Fibroblast of skin of scalp (primary cell): ENCODE measurements at places on chromosomes 2 and 18.

DNA sequence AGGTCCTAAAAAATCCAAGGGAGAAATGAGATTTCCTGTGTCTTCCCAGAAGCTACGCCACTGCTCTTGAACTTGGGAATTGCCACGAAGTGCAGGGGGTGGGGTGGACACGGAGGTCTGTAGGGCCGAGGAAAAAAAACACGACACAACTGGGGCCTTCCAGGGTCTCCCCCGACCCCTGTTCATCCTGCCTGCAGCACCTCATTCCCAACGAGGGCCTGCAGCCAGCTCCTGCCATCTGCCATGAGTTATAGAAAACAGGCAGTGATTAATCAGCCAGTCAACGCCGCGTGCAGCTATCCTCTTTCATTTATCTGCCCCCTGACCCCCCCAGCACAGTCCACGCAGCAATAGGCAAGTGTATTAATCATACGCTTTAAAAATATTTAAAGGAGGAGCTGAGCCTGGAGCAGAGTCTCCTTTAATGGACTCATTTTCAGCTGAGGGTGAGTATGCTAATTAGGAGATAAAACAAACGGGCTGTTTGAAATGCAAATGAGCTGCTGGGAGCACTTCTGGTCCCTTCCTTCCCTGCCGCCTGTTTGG lies 209.9 kb downstream of the TFCP2L1 start:
- DNase-seq, result peak; percentile 98

DNA sequence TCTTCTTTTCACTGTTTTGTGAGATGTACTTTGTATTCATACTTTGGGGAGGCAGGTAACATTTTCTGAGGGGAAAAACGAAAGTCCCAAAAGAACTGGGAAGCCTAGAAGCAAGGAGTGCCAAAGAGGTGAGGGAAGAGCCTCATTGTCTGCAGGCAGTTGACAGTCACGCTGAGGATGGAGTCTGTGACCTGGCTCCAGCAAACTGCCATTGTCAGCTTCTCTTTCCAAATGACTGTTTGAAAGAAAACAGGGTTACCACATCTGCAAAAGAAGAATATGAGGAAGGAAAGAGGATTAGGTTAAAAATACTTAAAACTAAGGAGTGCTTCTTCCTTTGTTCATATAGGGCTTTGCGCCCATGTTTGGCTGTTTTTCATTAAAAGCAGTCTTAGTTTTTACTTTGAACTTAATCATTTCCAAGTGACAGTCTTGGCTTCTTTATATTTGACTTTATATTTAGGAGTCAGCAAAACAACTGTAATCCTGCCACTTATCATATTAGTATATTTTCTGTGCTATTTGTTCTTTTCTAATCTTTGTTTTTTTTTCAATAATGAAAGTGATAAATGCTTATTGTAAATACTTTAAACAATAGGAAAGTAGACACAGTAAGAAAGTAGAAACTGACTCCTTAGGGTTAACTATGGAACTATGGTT lies 35.0 kb downstream of the CERS6 start:
- DNase-seq, result peak; percentile 5

DNA sequence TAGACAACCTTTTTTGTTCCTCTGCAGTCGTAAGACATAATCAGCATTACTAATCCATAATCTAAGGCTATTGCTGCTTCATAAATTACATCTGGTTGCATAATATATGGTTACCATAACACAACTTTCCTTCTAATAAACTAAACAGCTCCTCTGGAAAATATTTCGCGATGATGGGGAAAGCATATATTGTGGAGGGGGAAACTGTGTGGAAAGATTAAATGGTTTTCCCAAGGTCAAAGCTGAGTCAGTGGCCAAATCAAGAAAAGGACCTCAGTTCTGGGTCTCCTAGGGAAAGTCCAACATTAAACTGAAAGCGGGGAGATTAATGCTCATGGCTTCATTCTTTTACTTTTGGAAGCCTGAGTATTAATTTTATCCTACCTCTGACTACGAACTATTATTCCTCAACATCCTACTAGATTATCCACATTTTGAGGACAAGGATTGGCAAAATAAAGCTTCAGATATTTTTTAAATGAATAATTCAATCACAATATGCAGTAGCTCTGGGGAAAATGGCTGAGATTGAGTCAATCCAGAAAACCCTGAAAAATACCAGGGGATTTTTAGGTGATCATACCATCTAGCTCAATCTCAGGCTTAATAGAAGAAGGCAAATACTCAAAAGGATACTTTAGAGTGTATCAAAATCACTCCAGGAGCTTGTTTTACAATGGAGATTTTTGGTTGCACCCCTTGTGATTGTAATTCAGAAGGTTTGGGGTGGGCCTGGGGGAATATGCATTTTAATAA lies 33.8 kb upstream of the STK17B start:
- DNase-seq, result no peak

DNA sequence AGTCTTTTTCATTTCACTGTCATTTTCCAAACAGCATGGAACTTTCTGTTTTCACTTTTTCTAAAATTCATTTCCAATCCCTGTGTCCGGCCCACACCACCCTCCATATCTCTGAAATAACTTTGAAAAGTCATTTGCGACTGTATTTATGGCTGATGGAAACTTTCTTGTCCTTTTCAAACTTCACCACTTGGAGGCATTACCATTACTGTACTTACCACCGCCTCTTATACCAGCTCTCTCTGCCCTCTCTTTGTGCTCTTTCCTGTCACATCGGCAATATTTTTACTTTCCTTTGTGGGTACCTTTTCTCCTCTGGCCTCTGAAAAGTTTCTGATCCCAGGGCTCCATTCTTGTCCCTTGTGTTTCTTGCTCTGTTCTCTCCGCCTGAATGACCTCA lies 39.5 kb upstream of the IL1RL1 start:
- no peak for DNase-seq

DNA sequence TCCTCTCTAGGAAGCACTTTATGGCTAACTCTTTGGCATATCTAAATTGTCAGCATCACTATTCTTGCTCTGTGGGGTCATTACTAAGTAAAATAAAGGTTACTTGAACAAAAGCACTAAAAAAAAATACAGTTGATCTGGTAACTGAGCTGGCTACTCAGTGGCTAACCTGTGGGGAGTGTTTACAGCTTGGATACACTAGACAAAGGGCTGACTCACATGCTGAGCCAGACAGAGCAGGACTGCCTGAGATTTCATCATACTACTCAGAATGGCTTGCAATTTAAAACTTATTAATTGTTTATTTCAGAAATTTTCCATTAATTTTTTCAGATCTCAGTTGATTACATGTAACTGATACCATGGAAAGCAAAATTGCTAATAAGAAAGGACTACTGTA lies 1690.4 kb upstream of the SLC39A10 start:
- peak; percentile 87 for DNase-seq

DNA sequence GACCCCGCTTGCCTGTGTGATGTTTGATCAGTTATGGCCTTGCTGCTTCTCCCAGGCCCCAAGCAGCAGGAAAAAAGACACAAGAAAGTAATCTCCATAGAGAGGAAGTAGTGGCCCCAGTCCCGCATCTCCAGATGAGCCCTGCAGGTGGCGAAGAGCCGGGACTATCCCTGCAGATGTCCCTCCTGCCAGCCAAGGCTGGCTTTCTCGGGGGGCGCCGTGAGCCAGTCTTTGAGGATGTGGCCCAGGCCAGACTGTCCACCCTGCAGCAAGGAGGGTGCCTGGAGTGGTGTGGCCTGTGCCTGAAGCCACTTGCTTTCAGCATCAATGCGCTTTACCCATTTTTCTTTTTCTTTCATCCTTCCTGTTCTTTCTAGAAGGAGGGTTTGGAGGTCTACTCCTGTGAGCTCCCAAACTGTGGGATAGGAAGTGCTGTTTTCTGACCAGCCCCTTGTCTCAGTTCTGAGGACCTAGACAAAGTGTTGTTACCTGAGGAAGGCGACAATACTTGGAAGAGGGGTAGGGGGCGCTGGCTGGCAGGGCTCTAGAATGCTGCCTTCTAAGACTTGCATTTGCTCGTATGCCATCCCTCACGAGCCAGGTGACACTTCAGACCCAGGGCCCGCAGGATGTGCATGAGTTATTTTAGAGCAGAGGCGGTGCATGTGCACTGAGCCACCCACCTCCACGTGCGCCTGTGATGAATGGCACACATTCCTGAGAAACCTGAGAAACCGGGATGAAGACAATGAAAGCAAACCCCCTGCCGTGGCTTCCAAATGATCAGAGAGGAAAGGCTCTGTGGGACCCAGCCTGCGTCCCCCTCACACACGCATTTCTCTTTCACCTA lies 255.8 kb downstream of the FBXO15 start:
- DNase-seq, result no peak

GRCh38 chr18:49072524-49072934 lies 121.8 kb upstream of the SMAD7 start:
- DNase-seq, result no peak

- DNase-seq, result no peak
These were observed 471.7 kb downstream of the SOX11 start for GRCh38 chr2:6163932-6164331.

DNA sequence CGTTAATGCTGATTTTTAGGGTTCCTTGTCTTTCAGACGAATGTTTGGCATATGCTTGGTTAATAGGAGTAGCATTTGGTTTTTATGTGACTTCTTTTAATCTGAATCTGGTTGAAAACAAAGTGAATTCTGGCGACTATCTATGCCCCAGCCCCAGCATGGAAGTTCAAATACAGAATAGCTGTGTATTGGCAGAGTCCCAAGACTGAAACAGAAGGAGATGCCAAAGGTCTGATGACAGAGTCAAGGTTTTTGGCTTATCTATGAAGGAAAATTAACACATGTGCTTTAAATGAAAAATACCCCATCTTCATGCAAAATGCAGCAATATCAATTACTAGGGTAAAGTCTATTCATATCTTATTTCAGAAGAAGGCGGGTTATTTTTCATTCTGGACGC lies 734.8 kb upstream of the NXPH2 start:
- no peak for DNase-seq

- DNase-seq, result no peak
These were observed 212.0 kb downstream of the MCFD2 start for GRCh38 chr2:46703588-46703987.

GRCh38 chr18:46199515-46200147 lies 95.4 kb downstream of the HAUS1 start:
- DNase-seq, result no peak

GRCh38 chr2:71839826-71840225 lies 307.8 kb downstream of the CYP26B1 start:
- no peak for DNase-seq

DNA sequence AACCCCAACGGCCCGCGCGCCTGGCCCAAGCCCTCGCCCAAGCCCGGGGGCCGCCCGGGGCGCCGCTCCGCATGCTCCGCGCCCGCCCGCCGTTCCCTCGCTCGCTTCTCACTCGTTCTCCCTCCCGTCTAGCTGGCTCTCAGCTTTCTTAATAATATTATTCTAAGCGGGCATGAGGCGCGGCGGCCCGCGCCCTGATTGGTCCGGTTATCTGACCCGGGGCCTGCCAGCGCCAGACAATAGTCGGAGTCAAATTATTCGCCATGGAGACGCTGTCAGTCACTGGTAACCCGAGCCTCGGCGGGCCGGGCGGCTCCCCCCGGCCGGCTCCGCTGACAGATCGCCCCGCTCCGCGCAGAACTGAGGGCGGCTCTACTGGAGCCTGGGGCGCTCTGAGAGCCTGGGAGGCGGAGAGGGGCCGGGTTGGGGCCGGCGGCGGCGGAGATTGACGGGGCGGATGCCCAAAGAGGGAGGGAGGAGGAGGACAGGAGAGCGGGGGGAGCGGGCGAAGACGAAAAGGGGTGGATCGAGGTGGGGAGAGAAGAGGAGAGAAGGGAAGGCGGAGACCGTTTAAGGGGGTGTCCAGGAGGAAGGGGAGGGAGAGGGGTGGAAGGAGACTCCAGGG lies at the start of gene SIX2:
TSS of gene SIX2 (minus strand) at position 150 of the 625 bp plus-strand sequence. CDS start 342 bp downstream, outside the sequence.
- peak; percentile 98 for DNase-seq

DNA sequence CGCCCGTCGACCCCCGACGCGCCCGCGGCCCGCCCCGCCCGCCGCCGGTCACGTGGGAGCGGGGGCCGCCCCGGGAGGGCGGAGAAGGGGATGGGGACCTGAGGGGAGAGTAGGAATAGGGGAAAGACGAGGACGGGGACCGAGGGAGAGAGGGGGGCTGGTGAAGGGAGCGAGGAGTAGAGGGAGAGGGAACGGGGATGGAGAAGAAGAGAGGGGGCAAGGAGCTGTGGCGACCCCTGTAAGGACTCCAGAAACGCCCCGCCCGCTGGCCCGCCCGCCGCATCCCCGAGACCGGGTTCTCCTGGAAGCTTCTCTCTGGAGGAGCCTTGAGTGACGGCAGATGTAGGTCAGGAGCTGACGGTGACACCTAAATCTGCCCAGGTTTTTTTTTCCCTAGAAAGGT lies 615 bp downstream of the ADNP2 start:
- peak; percentile 46 for DNase-seq

- no peak for DNase-seq
These were observed 9.5 kb downstream of the TRIB2 start for GRCh38 chr2:12726271-12726670.

- no peak for DNase-seq
These were observed 272.0 kb downstream of the TGIF1 start for GRCh38 chr18:3721771-3722648.

DNA sequence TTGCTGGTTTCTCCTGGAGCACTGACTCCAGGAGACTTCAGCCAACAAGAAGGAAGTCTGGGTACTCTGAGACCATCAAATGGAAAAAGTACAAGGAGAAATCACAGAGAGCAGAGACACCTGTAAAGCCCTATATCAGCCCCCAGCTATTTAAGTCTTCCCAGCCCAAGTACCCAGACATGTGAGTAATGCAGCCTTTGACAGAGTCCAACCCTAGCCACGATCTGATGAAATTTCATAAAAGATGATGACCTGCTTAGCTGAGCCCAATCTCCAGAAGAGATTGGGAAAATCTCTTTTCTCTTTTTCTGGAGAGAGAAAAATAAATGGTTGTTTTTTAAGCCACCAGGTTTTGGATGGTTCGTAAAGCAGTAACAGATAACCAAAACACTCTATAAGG lies 196.6 kb downstream of the NBAS start:
- DNase-seq, result no peak

DNA sequence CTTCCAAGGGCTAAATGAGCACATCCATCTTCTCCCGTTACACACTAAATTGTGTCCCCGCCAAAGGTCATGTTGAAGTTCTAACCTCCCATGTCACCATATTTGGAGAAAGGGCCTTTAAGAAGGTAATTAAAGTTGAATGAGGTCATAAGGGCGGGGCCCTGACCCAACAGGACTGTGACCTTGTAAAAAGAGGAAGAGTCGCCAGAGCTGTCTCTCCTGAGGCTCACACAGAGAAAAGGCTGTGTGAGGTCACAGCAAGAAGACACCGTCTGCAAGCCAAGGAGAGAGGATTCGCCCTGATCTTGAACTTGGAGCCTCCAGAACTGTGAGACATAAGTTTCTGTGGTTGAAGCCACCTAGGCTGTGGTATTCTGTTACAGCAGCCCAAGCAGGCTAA lies 24.1 kb downstream of the TRABD2A start:
- DNase-seq, result no peak

GRCh38 chr2:156129227-156129626 lies 203.3 kb downstream of the NR4A2 start:
- DNase-seq, result no peak

DNA sequence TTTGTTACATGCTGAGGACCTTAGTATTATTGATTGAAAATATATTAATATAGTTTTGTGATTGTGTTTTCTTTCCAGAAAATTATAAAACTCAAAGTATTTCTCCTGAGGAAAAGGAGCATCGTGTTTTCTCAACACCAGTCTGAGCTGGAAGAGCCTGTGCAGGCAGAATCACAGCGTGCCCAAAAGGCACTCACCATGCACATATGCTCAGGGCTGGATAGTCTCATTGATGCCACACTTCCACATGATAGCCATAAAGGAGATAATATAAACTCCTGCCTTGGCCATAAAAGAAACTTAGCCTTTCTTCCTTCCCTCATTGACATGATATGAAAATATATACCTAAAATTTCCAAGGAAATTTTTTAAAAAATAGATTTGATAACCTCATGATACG lies 4.0 kb downstream of the PDE1A start:
- DNase-seq, result no peak
